ENCODE measurements at places on chromosomes 6 and 20.

DNA sequence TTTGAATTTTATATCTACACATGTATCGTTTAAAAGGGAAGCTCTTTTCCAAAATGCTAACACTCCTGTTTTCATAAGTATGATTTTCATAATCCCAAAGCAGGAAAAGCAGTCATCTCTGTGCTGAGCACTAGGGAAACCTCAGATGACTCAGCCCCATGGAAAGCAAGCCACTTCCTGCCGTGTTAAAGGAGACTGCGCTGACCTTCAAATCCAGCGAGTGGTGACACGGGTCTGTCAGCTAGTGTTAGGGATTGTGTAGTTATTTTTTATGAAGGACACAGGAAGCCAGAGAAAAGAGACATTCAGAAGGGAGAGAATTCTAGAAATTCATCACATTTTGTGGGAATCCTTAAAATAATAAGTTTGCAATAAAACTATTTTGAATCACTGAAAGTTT, 57.0 kb upstream of the CD93 start:
- DNase-seq, result no peak

DNA sequence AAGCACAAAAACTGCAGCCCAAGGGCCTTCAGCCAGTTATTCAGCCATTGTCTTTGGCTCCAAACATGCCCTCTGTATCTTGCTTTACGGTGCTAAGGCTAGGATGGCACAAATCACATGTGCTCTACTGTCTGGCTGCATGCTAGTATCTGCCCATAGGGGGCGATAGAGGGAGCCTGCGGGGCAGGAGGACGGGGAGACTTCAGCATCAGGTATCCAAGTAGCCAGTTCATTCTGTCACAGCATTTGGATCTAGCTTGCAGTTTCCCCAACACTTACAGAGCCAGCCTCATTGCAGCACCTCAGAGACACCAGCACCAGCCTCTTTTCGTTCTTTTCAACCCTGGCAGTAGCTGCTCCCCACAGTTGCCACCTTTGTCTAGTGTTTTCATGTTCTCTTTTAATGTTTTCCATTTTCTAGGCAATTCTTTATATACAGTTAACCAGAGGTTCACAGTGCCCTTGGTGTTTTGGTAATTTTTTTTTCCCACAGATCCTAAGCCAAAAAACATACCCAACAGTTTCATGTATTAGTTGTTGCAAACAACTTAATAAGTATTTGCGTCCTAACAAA, 705.9 kb downstream of the PTPRT start:
- DNase-seq, result peak; percentile 63

- DNase-seq, result no peak
Measured at GRCh38 chr6:26258212-26258977, 106.6 kb upstream of the BTN3A2 start.

DNA sequence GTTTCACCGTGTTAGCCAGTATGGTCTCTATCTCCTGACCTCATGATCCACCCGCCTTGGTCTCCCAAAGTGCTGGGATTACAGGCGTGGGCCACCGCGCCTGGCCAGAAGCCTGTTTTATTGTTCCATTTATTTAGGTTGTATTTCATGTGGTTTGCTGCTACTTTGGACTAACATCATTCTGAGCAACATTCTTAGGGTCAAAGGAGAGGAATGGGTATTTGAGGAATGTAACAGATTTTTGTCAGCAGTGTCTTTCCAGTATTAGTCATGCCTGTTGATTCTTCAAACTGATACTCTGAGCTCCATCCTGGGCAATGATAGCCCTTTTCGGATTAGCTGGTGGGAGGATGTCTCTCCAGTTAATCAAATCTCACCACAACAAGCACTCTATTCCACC, 213.0 kb upstream of the CITED2 start:
- no peak for DNase-seq

DNA sequence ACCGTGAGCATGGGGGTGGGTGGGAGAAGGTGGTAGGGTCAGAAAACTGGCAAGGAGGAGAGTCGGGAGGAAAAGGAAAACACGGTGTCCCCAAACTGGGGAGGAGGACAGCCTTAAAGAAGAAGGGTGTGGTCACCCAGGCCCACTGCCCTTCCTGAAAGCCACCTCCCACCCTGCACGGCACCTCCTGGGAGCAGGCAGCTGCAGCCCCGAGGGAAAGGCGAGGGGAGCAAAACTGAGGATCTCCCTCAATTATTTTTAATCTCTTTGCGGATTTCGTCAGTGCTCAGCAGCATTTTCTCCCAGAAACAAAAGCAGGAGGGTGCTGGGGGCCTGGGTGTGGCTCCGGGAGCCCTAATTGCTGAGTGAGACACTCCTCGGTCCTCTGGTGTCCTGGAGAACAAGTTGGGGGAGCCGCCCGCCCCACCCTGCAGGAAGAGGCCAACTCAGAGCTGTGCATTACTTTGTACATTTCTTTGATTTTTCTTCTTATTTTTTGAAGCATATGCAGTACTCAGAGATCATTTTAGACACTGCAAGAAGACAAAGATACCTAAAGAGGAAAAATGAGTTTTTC, 56.4 kb downstream of the RIOK1 start:
- no peak for DNase-seq

- DNase-seq, result no peak
Measured at GRCh38 chr6:36049582-36049981, 22.0 kb downstream of the MAPK14 start.

DNA sequence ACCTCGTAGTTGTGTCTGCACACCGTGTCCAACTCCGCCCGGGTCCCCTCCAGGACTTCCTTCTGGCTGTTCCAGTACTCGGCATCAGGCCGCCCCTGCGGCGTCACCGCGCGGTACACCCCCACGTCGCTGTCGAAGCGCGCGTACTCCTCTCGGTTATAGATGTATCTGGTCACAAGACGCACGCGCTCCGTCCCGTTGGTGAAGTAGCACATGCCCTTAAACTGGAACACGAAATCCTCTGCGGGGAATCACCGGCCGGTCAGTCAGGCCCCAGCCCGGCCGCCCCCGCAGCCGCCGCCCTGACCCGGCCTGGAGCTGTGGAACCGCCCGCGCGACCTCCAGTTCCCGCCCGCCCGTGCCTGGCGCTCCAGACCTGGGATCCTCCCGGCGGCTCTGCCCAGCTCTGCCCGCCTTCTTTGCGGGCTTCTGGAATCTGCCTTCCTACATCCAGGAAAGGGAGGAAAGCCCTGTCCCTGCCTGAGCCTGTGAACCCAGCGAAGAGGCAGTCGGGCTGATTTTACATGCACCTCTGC, 1.6 kb downstream of the HLA-DQB1 start:
- peak; percentile 26 for DNase-seq

GRCh38 chr6:80105972-80106417, 476 bp upstream of the BCKDHB start:
- DNase-seq, result no peak

DNA sequence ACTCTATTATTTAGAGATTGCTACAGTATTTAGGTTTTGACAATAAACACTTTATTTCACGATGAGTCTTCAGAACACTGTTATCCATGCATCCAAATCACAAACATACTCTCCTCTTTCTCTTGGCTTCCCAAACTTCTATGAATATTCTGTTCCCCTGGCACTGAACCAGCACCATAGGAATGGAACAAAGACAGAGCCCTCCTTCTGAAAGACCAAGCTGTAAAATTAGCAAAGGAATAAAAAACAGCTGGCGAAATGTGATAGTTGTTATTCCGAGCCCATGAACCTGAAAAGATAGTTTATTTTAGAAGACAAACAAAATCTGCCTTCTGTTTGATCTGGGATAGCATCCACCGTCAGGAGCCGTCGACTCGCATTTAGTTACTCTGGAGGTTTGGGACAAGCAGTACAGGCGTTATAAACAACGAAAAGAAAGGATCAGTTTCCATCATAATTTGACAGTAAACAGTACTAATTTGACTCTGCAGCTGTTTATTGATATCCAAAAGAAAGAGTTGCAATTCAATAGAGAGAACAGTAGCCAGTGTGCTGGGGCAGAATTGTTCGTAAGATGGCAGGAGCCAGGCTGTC, 161.4 kb downstream of the CLIC5 start:
- DNase-seq, result no peak

GRCh38 chr6:158962371-158962770, 37.6 kb downstream of the RSPH3 start:
- DNase-seq, result no peak

DNA sequence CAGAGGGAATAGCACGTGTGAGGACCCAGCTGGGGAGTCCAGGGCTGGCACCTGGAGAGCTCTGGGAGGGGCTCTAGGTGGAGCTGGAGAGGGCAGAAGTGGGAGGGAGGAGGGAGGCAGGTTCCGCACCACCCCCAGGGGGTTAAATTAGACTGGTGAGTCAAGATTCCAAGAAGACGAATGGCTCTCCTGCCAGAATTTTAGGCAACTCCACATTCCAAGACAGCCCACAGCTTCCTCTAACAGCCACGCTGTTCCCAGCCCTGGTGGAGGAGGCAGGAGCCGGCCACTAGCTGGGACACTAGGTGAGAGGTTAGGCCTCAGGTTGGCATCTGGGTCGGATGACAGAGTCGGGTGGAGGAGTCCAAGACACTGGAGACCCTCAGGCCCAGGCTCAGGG, 60.2 kb downstream of the TFAP2C start:
- DNase-seq, result no peak

DNA sequence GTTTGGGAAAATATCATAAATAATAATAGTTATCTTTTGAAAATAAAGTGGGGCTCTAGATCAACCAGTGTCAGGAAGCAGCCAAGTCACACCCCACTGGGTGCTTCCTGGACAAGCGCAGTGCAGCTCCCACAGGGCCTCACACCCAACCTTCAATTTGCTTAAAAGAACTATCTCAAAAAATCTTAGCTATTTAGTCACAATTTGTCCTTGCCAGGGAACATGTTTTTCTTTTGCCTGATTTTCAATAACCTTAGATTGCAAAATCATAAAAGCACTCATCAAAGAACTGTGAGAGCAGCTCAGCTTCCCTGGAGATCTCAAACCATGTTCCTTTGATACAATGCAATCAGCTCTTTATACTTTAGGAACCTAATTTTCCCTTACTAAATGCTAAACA, 1.6 kb upstream of the NCOA7 start:
- DNase-seq, result no peak

GRCh38 chr6:1662534-1662933, 52.8 kb downstream of the FOXC1 start:
- no peak for DNase-seq

DNA sequence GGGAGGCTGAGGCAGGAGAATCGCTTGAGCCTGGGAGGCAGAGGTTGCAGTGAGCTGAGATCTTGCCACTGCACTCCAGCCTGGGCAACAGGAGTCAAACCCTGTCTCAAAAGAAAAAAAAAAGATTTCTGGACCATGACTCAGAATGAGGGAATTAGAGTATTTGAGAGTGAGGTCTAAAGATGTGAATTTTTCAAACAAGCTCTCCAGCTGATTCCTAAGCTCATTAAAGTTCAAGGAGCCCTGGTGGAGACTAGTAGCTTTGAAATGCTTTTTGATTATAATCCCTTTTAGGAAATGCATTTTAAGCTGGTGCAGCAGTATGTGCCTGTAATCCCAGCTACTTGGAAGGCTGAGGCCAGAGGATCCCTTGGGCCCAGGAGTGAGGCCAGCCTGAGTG, 21.8 kb upstream of the SRF start:
- no peak for DNase-seq

GRCh38 chr20:15220778-15221565, 883.6 kb upstream of the FLRT3 start:
- no peak for DNase-seq

DNA sequence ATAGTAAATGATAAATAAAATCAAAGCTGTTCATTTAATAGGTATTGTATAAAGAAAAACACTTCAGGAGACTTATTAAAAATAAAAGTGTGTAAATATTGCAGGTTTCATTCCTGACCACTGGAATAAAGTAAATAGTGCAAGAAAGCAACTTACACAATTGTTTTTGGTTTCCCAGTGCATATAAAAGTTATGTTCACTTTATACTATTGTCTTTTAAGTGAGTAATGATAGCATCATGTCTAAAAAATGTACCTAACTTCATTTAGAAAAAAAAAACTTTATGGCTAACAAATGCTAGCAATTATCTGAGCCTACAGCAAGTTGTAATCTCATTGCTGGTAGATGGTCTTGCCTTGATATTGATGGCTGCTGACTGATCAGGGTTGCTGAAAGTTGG, 726.6 kb upstream of the POU3F2 start:
- no peak for DNase-seq

GRCh38 chr6:57162516-57162915, 9.6 kb upstream of the BAG2 start:
- DNase-seq, result no peak

- no peak for DNase-seq
Measured at GRCh38 chr20:2084703-2085102, 16.9 kb upstream of the STK35 start.

GRCh38 chr6:13664703-13665352, 46.8 kb downstream of the RANBP9 start:
- DNase-seq, result no peak

DNA sequence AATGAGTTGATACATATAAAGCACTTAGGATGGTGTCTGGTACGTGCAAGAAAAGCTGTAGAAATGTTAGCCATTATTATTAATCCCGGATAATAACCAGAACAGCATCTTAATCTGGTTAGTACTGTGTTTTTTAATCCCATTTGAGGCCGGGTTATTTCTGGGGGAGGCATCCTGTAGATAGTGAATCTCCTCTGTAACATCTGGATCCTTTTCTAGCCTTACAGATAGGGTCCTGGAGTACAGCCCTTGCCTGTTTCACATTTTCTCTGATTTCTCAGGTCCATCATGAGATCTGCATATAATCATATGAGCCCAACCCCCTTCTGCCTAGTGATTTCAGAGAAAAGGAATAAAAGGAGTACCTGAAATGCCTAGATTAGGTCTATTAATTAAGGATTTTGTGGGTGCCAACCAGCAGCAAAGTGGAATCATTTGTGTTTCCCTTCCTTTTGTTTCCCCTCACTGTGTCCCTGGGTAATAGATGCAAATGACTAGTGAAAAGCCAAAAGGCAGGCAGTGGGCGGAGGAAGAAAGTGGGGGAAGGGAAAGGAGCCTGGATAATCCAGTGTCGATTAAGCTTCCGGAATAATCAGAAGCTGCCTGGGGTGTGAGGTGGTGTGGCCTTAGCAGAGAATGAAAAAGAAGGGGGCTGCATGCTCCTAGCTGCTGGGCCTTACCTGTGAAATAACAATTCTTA, 88.9 kb downstream of the SOBP start:
- DNase-seq, result peak; percentile 43

- DNase-seq, result no peak
Measured at GRCh38 chr20:34781220-34781619, 44.2 kb downstream of the NCOA6 start.

GRCh38 chr6:138517635-138518034, 18.3 kb upstream of the NHSL1 start:
- DNase-seq, result peak; percentile 70

DNA sequence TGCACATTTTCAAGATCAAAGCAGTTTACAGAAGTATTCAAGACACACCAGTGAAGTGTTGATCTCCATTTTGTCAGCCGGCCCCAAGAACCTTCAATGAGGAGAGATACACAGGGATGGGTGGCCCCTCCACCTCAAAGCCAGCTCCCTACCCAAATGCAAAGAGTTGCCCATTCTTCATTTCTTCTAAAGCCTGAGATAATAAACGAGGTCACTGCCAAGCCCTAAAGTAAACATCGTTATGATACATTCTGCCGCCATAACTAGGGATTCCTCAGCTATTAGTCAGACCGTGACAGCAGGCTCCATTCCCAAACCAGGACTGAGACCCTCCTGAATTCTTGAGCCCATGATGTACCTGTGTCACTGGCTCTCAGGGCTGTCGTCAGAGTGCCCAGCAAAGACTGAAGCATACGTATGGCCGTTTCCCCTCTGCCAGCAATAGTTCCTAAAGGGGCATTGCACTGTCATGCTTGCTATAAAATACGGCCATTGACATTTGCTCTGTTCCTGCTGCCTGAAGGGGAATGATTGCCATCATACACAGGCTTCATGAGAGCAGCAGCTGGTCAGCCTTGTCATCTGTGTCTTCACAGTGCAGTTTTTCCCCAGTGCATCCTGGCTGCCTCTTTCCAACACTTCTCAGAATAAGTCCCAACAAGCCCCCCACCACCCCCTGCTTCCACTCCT, 41.7 kb downstream of the ISM1 start:
- DNase-seq, result no peak
